Right lobe of liver (tissue), 6 donors: ENCODE measurements at places on chromosomes 5 and 9. TPM values are rescaled to one million over a fixed set of nuclear protein-coding genes. Genes with fewer than 3 reads are reported as not detected.

Gene RMRP
- total RNA-seq = 6,049 TPM

Gene RBM22
- total RNA-seq = 17.3 TPM

GRCh38 chr5:34803974-34804732 is 34.8 kb upstream of the TTC23L start:
- no peak for DNase-seq

GRCh38 chr5:11407556-11408145 is 496.6 kb downstream of the CTNND2 start:
- DNase-seq = no peak

DNA sequence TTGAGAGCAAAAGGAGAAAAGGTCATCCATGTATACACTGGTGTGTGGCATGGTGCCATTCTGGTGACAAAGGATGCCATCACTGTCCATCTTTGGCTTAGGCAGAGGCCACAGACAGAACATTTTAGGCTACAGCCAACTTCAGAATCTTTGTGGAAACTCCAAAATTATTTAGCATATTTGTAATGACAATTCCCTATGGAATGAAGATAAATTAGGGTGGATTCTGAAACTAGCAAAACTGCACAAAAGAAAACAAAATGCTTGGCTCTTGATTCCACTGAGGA is 92.5 kb downstream of the FBXW11 start:
- DNase-seq = no peak

- DNase-seq = no peak
Observed at GRCh38 chr9:114008667-114009410, 69.3 kb downstream of the AMBP start.

Gene GFI1B
- not detected for total RNA-seq

GRCh38 chr5:78691084-78691960 is 42.8 kb upstream of the LHFPL2 start:
- DNase-seq = no peak

GRCh38 chr5:20369518-20369885 is 381.5 kb upstream of the CDH18 start:
- DNase-seq = no peak

- DNase-seq = no peak
Observed at GRCh38 chr9:68914751-68915150, 99.2 kb downstream of the PRKACG start.

DNA sequence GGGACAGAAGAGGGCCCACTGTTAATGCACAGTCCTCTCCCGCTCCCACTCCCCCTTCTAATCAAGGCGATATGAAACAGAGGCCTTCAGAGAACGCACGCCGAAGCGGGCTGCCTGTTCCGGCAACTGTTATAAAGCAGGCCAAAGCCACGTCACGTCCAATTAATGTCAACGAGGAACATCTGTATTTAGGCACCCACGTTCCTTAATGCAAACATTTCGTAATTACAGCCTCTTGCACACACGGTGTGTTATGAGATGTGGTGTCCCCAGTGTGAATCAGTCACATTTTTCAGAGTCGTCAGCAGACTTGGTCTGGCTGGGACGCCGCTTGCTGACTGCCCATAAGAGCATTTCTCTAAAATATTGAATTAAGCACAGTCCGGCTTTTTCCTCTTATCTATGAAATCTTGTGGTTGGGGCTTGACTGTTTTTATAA is 339.0 kb downstream of the NSG2 start:
- no peak for DNase-seq

Gene TRPM6
- 0.05 TPM for total RNA-seq

GRCh38 chr5:1477341-1477740 is 32.1 kb upstream of the SLC6A3 start:
- DNase-seq = peak; percentile 76
